ENCODE measurements at places on chromosomes 13 and 19.

GRCh38 chr13:49225223-49226042 is 5.3 kb downstream of the MLNR start:
- DNase-seq = no peak

- no peak for DNase-seq
Observed at GRCh38 chr13:109235901-109236300, 550.5 kb downstream of the IRS2 start.

DNA sequence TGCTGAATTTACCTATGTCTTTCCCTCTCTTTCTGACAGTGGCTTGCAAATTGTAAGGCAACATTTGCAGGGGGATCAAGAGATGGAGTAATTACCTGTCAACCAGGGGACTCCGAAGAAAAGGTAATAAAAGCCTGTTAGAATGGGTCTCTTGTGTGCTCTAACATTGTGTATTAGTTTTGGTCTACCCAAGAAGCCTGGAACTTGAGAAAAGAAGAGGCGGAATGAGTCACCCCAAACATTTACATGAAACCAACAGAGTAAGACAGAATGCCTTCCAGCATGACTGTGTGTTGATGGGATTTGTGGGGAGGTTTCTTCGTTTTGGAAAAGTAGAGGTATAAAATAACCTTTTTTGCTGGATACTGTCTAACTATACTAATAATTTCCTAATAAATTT is 36.7 kb downstream of the ZAR1L start:
- peak; percentile 41 for DNase-seq

- DNase-seq = no peak
Observed at GRCh38 chr13:32660227-32660626, 74.0 kb downstream of the PDS5B start.

DNA sequence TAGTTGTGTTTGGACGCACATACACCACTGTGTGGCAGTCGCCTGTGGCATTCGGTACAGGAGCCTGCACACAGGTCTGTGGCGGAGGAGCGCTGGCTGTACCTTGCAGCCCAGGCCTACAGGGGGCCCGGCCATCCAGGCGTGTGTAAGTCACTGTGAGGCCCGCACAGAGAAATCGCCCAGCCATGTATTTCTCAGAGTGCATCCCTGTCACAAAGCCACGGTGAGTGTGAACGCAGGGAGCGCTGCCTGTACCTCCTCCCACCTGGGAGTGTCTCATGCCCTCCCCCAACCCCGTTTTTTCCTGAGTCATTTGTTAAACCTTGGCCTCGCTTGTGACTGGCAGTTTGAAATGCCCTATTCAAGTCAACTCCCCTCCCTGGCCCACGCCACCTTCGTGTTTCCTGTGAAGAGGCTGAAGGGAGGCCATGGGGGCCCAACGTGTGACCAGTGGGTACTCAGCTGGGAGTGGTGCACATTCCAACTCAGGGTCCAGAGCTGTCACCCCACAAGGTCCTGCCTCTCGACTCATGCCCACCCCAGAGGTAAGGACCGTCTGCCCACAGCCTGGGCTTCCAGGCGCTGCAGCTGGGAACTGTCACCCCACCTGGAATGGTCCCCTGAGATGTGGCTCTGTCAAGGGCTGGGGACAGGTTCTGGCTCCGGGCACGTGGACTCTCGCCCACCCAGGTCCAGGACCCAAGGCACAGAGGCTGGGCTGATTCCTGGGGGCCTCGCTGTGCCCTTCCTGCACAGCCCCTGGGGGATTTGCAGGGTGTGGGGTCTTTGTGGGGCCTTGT is 11.6 kb upstream of the RASA3 start:
- DNase-seq = no peak

DNA sequence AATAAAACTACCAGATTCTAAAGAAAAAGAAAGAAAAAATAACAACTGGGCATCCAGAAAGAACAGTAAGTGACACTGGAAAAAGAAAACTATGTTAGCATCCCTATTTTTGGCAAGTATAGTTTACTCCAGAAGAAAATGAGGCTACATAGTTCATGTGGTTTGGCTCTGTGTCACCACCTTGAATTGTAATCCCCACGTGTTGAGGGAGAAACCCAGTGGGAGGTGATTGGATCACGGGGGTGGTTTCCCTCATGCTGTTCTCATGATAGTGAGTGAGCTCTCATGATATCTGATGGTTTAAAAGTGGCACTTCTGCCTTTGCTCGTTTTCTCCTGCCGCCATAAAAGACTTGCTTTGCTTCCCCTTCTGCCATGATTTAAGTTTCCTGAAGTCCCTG is 76.9 kb downstream of the ITGBL1 start:
- DNase-seq = peak; percentile 84

DNA sequence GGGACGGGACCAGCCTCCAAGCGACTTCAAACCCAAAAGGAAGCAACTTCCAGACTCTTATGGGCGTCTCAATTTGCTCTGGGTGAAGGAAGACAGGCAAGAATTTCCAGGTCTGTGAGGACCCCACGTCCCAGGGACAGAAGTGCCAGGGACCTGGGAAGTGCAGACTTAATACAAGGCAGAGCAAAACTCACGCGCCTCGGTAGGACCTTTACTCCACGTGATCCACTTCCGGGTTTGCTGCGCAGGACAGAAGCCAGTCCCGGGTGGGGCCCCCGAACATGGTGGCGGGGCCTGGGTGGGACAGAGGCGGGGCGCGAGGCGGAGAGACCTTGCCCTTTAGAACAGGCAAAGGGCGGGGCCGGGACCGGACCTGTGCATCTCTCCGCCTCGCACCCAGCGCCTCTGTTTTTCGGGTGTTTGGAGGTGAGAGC is 9.3 kb downstream of the ZNF611 start:
- no peak for DNase-seq

DNA sequence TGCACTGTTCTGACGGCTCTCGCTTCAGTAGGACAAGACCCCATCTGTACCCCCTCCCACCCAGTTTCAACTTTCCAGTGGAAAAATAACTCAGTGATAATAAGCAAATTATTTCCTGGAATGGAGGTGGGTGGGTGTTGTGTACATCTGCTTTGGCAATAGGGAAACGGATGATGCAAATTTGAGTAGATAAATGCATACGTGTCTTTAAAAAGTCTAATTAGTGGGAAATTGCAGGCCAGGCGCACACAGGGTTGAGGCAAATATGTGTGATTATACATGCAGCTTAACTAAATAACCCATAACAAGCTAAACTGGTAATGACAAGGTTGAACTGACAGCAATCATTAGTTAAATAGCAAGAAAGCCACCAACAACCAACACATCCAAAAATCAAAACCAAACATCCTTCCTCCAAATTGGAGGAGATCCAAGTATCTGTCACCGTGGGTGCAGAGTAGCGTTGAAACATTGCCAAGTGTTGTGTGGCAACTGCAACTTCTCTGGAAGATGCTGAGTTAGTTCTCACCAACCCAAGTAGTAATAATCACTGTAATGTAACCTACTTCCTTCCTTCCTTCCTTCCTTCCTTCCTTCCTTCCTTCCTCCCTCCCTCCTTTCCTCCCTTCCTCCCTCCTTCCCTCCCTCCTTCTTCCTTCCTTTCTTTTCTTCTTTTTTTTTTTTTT is 54.6 kb downstream of the TRPM4 start:
- DNase-seq = no peak

- peak; percentile 66 for DNase-seq
Observed at GRCh38 chr19:10699650-10700335, 1.4 kb upstream of the QTRT1 start.

DNA sequence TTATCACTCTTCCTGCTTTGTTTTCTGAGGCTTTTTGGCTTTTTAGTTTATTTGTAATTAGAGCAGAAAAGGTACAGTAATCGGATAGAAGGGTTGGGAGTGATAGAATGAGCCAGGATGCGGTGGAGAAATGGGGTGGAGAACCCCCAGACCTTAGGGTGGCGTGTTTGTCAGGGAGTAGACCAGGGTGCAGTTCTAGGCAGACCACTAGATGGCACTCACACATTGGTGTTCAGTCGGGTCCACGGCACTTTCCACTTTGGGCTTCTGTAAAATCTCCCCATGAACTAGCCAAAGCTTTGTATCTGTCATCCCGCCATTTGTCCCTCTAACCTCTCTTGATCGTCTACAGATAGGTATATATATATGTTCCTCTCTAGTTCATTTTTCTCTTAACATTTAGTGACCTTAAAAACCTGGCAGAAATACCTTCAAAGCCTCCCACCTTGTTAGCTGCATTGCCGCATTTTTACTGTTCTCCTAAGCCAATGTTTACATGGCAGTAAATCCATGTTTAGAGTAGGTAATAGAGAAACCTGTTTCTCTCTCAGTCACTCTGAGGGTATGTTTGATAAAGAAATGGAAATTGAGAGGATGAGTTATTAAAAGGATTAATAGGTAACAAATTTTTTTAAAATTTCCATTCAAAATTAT is 154.9 kb downstream of the TM9SF2 start:
- DNase-seq = peak; percentile 67

DNA sequence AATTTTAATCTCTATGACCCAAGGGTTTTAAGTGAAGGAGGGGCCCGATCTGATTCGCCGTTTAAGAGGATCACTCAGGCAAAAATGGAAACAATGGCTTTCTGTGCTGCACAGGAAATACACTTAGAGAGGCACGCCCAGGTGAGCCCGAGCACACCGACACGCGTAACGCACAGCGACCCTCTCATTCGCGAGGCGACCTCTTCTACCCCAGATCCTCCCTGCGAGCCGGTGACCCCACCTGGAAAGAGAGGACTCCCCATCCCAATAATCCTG is 216 bp downstream of the SH2D3A start:
- no peak for DNase-seq

DNA sequence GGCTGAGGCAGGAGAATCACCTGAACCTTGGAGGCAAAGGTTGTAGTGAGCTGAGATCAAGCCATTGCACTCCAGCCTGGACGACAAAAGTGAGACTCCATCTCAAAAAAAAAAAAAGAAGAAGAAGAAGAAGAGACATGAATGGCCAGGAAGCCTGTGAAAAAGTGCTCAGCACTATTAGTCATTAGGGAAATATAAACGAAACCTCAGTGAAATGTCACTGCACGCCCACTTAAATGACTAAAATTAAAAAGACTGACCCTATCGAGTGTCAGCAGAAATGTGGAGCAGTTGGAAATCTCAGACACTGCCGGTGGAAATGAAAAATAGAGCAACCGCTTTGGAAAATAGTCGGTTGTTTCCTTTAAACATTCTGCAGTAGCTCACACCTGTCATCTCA is 5.5 kb upstream of the TYROBP start:
- DNase-seq = peak; percentile 28

DNA sequence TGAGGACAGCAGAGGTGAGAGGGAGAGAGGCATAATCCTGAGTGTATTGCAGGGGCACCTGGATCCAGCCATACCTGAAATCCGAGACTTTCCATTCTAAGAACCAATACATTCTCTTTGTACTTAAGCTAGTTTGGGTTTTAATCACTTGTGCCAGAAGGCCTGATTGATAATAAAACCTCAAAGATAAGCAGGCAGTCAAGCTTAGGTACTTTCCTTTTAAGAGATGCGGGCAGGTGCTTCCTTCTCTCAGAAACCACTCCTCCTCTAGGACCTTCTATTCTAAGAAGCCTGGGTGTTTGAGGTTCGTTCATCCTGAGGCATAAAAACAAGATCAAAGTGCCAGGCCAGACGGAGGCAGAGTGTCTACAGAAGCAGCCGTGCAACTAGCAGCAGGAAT is 22.2 kb downstream of the FAM187B start:
- DNase-seq = no peak

DNA sequence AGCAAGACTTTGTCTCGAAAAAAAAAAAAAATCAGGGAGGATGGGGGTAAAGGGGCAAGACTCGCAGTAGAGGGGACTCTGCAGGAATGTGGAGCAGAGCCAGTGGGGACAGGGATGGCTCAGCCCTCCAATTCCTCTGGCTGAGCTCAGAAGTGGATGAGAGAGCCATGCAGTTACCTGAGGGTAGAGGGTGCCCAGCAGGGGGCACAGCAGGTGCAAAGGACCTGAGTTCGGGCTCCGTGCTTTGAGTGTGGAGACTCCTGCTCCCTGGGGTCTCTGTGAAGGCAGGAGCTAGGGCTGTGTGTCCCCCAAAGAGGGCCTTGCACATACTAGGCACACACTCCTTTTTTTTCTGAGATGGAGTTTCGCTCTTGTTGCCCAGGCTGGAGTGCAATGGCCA is 7.7 kb downstream of the DOCK6 start:
- DNase-seq = no peak

DNA sequence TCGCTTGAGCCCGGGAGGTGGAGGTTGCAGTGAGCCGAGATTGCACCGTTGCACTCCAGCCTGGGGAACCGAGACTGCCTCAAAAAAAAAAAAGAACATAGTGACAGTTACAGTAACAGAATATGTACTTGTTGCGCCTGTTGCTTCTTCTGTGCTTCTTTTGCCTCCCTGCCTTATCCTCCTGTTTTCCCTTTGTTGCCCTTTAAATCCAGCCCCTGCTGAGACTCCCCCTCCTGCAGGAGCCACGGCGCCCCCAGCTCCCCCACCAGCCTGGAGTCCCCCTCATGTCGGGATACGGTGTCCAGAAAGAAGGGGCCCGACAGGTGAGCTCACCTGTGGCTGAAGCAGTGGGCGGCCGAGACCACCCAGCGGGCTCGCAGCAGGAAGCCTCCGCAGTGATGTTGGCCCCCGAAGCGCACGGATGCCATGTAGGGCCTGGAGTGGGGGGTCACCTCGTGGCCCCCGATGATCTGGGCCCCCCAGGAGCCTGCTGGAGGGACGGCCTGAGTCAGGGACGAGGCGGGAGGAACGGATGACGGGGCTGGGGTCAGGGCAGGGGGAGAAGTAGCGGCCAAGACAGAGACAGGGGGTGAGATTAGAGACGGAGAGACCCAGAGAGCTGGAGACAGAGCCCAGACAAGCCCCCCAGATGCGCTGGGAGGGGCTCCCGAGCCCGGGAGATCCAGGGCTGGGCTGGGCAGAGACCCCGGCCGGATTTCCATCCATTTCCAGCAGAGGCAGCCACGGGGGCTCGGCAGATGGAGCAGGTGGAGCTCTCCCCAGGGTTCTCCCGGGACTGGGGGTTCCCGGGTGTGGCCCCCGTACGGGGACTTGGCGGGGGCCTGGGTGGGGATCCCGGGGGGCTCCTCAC is 536 bp downstream of the PRSS57 start:
- no peak for DNase-seq

GRCh38 chr19:19224852-19225494 is 13.2 kb downstream of the NCAN start:
- peak; percentile 77 for DNase-seq
